ENCODE measurements at places on chromosomes 5 and 9.
A peak's percentile ranks its signal among the peaks of the same experiment; 100 is the strongest.

GRCh38 chr5:126972062-126972895 lies 58.1 kb downstream of the MARCHF3 start:
- peak; percentile 46 for DNase-seq

GRCh38 chr9:113775749-113776148 lies 100.4 kb upstream of the ZNF618 start:
- DNase-seq: no peak

GRCh38 chr5:33488558-33489355 lies 48.0 kb downstream of the TARS1 start:
- DNase-seq: no peak

GRCh38 chr5:166695326-166695725 lies 1596.1 kb upstream of the WWC1 start:
- no peak for DNase-seq

DNA sequence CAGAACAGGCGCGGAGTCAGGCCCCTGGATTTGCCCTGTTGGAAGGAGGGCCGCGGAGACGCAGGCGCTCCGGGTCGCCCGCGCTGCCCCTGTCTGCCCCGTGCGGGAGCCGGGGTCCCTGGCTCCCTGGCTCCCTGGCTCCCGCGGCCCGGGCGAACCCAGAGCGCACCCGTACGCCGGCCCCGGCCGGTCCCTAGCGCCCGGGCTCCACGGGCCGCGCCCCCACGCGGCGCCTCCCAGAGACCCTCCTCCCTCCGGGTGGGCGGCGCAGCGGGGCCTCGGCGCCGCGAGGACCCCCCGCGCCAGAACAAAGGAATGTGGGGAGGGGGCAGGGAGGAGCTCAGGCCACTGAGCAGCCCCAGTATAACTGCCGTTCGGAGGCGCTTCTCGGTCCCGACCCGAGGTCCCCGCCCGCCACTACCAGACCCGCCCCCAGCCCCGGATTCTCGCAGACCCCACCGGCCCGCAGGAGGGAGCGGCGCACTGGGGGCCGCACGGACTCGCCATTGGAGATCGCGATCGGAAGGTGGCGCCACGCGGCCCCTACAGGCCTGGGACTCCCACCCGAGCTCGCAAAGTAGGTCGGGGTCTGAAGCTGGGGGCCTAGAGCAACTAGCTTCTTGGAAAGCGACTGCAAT lies 2.4 kb downstream of the NFIL3 start:
- DNase-seq: peak; percentile 62

GRCh38 chr9:101326501-101326900 lies 58.3 kb downstream of the BAAT start:
- DNase-seq: no peak
